ENCODE measurements at places on chromosomes 5 and 9.

- DNase-seq, result no peak
Measured at GRCh38 chr5:142600611-142601358, 85.1 kb downstream of the FGF1 start.

DNA sequence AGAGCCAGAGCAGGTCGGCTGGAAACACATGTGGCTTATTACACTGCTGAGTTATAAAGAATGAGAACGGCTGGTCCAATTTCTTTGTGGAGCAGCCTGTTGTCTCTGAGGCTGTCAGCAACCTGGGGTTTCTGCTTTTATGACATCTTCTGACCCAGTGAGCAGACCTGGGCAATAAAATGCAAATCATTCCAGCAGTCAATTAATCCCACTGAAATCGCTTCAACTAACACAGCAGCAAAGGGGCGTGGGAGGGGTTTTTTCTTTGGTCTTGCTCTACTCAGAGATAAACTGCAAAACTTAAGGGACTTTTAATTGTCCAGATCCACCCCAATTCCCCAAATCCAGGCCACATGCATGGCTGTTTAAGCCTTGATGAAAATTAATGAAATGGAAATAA lies 215.7 kb downstream of the SLIT3 start:
- DNase-seq, result no peak

- no peak for DNase-seq
Measured at GRCh38 chr5:151556806-151557205, 34.3 kb downstream of the FAT2 start.

DNA sequence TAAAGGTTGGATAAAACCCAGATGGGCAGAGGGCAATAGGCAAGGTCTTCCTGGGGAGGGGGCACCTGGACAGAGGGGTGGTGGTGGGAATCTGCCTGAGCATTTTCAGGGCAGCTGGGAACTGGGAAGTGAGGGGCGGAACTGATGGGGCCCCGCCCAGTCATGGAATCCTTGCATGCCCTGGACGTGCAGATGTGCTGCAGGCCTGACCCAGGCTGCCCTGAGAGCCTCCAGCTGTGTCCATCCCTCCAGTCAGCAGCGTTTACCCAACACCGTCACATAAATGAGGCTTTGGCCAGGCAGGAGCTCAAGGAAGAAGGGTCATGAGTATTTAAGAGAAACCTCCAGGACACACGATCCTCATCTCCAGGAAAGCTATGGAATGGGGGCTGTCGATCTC lies 70.3 kb downstream of the DAB2IP start:
- DNase-seq, result no peak

- DNase-seq, result no peak
Measured at GRCh38 chr5:10825897-10826644, 65.0 kb upstream of the DAP start.

DNA sequence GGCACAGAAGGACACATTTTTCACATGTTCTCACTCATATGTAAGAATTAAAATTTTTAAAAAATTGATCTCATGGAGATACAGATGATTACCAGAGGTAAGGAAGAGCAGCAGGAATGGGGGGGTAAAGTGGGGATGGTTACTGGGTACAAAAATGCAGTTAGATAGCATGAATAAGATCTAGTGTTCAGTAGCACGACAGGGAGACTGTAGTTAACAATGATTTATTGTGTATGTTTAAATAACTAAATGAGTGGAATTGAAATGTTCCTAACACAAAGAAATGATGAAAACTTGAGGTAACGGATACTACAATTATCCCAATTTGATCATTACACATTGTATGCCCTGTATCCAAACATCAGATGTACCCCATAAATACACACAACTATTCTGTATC lies 15.2 kb upstream of the TGFBI start:
- DNase-seq, result no peak

DNA sequence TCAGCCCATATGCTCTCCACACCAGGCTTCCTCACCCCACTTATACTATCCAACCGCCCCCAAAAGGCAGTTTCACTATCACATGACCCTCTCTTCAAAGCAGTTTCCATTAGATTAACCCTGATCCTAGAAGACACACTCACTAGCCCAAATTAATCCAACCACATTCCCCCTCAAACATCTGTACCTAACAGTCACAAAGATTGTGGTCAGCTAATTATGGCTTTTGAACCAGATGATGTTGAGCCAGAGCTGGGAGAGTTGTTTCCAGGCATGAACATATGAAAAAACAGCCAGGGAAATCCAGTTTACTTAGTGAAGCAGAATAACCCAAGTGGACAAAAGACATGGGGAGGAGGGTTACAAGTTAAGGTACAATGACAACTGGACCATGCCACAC lies 131.2 kb downstream of the SPOCK1 start:
- DNase-seq, result no peak

DNA sequence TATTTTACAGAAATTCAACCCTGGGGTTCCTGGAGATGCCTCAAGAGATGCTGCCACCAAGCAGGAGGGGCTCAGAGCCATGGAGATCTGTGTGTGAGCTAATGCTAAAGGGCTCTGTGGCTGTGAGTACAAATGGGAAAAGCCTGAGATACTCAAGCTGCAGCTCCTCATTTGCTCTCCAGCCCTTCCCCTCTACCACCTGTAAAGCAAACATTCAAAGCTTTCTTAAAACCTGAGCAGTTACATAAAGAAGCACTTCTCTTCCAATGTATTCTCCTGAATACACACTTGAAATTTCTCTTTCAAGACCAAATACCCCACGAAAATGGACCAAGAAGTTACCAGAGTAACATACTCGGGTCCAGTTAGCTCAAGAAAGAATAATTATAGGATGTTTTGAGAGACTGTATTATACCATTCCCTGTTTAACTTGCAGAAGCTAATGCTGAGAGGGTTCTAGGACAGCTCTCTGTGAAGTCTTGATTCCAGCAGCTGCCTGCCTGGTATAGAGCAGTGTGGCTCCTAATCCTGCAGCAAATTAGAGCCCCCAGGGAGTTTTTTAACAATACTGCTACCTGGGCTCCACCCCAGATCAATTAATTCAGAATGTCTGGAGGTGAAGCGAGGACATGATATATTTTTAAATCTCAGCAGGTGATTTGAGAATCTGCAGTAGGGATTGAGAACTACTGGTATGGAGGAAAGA lies 21.1 kb downstream of the RGS7BP start:
- no peak for DNase-seq

GRCh38 chr5:111557686-111558085 lies 45.4 kb upstream of the STARD4 start:
- no peak for DNase-seq

DNA sequence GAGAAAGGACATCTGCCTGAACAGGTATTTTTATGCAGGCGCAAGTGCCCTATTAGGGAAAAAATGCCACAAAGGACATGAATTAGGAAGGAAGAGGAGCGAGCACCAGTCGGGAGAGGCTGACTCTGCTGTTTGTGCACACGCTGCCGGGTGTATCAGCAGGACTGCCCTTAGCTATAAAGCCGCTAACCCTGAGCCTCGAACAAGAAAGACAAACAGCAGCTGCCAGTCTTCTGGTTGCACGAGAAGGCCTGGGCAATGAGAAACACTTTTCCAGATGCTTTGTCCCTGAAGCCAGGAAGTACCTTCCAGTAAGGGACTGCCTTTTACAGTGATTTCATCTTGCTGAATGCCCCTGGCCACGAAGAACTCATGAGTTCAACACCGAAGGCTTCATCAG lies 12.6 kb downstream of the QSOX2 start:
- DNase-seq, result no peak

DNA sequence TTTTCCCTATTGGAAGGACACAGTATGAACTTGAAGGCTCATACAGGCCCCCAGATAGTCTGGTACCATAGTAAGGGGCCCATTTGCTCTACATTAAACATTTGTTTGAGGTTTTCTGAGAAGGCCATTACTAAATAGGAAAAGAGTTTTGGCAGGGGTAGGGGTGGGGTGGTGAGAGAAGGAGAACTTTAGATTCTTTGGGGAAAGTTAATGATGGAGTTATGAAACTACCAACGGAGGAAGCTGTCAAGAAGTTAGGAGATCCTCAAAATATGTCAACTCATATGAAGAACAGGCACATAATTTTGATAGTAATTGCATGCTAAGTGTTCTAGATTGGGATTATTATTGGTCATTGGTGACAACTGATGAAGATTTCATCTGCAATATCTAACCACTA lies 114.7 kb downstream of the TAF11L14 start:
- DNase-seq, result no peak

- DNase-seq, result no peak
Measured at GRCh38 chr5:56900395-56900794, 9.0 kb upstream of the SETD9 start.

GRCh38 chr9:76528642-76529190 lies 69.7 kb downstream of the GCNT1 start:
- no peak for DNase-seq

DNA sequence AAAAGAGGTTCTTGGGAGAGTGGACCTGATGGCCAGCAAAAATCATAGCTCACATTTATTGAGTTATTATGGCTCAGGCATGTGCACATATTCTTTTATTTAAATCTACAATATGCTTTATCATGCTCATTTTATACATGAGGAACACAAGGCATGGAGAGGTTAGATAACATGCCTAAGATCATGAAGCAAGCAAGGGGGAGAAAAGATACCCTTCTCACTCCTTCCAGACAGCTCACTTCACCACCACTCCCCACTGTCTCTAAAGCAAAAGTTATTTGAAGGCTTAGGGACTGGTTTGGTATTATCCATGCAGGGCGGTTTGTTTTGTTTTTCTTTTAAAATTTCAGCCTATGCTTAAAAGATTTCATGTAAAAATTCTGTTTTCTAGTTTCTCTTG lies 59.0 kb upstream of the PDE8B start:
- DNase-seq, result no peak

DNA sequence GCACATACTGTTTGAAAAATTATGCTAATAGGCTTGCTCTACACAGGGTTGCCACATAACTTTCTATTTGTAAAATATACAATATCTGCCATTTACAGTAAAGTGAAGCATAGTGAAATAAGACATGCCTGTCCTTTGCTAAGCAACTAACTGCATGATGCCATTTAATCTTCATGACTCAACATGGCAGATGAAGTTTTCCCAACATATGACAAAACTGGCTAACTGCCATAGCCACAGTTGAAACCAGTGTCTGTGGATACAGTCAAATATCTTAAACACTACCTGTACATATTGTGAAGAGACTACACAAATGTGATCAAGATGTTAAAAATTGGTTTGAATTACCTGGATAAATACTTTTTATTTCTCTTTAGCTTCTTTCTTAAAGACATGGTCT lies 3.1 kb upstream of the DMAC1 start:
- no peak for DNase-seq

DNA sequence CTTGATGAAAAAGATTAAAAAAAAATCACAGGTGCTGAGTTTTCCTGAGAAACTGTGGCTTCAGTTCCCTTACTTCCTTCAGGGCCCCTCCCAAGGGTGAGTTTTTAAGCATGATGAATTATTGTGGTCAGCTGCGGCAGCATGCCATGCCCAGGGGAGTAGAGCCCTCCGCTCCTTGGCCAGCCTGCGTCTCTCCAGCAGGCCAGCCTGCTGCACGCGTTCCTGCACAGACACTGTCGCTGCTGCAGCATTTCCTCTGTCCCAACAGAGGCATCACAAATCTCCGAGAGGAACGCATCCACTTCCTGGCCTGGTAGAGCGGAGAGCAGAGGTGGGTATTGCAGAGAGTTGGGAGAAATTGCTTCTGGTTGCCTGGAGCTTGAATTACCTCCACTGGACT lies 26.1 kb upstream of the GLRA1 start:
- DNase-seq, result no peak

GRCh38 chr9:19879062-19879461 lies 90.2 kb upstream of the SLC24A2 start:
- no peak for DNase-seq

DNA sequence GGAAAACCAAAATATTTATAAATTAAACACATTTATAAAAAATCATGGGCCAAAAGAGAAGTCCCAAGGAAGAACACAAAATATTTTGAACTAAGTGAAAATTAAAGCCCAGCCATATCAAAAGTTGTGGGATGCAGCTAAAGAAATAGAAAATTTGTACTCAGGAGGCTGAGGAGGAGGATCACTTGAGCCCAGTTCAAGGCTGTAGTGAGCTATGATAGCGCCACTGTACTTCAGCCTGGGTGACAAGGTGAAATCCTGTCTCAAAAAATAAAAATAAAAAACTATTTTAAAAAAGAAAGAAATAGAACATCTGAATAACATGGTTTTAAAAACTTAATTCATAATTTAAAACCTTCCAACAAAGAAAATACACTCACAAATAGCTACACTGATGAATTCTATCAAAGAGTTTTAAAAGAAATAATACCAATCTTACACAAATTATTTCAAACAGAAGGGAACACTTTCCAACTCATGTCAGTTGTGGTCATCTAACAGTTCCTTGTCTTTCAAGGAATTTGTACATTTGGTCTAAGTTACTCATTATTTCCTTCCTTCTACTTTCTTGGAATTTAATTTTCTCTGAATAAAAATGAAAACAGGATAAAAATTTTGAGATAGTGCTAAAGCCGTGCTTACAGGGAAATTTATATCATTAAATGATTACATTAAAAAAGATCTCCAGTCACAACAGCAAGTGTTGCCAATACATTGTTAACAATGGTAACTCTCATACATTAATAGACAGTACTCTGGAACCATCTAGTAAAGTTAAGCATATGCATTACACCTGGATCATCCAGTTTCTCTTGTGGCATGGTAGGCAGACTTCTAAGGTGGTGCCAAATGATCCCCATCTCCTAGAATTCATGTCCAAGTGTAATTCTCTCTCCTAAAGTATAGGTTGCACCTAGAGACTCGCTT lies 17.8 kb downstream of the PTBP3 start:
- DNase-seq, result no peak

- no peak for DNase-seq
Measured at GRCh38 chr9:122904466-122904822, 715 bp downstream of the RC3H2 start.

DNA sequence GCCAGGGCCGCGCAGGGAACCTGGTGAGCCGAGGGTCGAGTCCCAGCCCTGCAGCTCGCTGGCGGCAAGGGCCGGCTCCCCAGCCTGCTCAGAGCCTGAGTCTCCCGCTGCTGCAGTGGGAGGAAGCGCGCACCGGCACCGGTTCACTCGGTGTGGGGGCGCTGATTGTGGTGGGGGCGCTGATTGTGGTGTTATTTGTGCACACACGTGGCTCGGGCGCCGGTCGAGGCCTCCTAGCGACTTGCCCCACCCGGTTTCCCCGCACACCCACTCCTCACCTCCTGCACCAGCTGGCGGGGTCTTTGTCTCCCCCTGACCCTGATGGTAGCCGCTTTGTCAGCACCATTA lies 266.7 kb downstream of the NSG2 start:
- no peak for DNase-seq

- DNase-seq, result no peak
Measured at GRCh38 chr9:35937227-35937626, 20.7 kb downstream of the OR2S2 start.

- DNase-seq, result no peak
Measured at GRCh38 chr5:55546947-55547346, 12.2 kb upstream of the PLPP1 start.

- DNase-seq, result no peak
Measured at GRCh38 chr9:77679088-77679487, 31.0 kb upstream of the GNA14 start.

- no peak for DNase-seq
Measured at GRCh38 chr5:7271435-7272084, 124.4 kb upstream of the ADCY2 start.

- DNase-seq, result no peak
Measured at GRCh38 chr9:128116104-128117083, 11.1 kb downstream of the PTGES2 start.

Data from effector CD8-positive, alpha-beta T cell (primary cell).